Thymus (tissue), 14 donors: ENCODE measurements at places on chromosomes 2 and 18. TPM values are rescaled to one million over a fixed set of nuclear protein-coding genes. Genes with fewer than 3 reads are reported as not detected.

- no peak for DNase-seq
Observed at GRCh38 chr18:75140296-75140695, 68.6 kb downstream of the PTGR3 start.

DNA sequence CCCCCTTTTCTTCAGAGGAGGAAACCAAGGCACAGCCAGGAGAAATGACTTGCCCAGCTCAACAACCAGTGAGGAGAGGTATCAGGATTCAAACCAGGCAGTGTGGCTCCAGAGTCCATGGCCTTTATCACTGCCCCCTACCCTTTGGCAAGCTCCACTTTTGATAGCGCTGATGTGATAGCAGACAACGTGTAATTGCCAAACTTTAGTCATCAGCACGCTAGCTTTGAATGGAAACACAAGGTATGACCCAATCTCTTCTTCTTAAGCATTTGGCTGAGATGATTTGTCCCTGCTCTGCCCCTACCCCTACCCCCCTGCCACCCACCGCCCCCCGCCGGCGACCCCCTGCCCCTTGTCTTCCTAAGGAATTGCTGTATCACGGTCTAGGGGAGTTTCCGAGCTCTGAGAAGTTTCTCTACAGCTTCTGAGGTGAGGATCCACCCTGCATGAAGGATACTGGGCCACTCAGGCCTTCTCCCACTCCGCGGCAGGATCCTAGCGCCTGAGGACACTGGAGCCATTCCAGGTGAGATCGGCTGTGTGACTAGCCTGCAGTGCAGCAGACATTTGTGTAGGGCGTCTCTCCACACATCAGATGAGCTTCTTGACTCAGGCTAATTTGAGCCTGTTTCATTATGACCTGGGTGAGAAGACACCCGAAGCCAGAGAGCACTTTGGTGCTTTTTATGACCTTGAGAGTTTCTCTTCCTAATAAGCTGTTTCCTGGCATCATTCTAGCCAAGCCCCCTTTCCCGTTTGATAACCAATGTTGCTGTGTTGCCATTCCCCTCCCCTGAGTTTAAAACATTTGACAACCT lies 75.1 kb upstream of the MAP4K4 start:
- DNase-seq, result no peak

- DNase-seq, result no peak
Observed at GRCh38 chr2:238684362-238685326, 163.2 kb upstream of the TWIST2 start.

The GALNT3 gene
- polyA plus RNA-seq, result 18.9 TPM

DNA sequence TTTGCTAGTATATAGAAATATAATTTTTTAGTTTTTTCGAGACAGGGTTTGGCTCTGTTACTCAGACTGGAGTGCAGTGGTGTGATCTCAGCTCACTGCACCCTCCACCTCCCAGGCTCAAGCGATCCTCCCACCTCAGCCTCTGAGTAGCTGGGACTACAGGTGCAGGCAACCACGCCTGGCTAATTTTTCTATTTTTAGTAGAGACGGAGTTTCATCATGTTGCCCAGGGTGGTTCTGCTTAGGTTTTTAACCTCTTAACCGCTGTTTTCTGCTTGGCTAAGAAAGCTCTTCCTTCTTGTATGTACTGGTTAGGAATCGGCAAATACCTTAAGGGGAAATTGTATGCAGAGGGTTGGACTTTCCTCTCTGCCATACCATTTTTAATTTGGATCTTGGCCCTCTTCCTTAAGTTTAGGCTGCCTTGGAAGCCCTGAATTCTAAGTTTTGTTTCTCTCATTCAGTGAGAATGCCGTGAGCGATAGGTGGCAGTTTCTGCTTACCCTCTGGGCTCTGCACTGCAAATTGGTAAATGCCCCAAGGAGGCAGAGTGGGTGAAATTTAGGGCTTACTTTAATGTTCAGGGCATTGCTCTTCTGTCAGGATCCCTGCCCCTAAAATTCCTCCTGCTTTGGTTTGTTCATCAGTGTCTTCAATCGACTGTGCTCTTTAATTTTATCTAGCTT lies 32.3 kb downstream of the EML6 start:
- DNase-seq, result no peak

GRCh38 chr2:148201075-148202004 lies 180.4 kb downstream of the MBD5 start:
- no peak for DNase-seq

- no peak for DNase-seq
Observed at GRCh38 chr2:15895615-15896469, 44.5 kb upstream of the MYCN start.

The ALPP gene
- polyA plus RNA-seq, result 0.32 TPM

GRCh38 chr2:113734185-113734584 lies 22.3 kb downstream of the SLC35F5 start:
- peak; percentile 2 for DNase-seq

The TMEM163 gene
- polyA plus RNA-seq, result 5.0 TPM

DNA sequence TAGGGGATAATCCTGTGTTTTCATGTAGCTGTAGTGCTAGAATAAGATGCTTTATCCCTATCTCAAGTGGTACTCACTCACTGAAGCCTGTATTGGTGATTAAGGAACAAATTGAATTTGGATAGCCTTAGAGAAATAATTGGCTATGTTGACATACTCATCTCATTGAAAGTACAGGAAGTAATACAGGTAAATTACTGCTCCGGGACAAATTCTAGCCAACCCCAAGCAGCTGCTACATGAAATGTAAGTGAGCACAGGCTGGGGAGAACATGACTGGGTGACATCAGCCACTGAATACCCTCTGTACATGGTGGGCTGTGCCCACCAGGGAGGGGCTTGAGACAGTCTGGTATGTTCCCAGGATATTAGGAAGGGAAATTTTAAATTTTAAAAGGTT lies 188.4 kb upstream of the RASGRP3 start:
- DNase-seq, result no peak

DNA sequence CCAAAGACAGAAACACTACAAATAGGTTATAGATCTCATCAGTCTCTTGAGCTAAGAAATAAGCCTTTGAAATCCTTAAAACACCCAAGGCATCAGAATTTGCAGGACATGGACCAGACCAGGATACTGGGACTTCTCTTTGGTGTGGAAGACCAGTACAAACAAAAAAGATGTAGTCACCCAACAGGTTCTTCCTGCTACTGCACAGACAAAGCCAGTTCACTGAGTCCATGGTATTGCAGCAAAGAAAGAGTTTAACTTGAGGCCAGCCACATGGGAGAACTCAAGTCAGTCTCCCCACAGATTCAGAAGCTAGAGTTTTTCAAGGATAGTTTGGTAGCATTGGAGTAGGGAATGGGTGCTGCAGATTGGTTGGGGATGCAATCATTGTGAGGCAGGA lies 169.6 kb upstream of the NDUFV2 start:
- no peak for DNase-seq

- no peak for DNase-seq
Observed at GRCh38 chr2:205882806-205883425, 200.6 kb downstream of the NRP2 start.

The PDE11A gene
- polyA plus RNA-seq, result 0.43 TPM

The PROKR1 gene
- polyA plus RNA-seq, result 0.07 TPM

DNA sequence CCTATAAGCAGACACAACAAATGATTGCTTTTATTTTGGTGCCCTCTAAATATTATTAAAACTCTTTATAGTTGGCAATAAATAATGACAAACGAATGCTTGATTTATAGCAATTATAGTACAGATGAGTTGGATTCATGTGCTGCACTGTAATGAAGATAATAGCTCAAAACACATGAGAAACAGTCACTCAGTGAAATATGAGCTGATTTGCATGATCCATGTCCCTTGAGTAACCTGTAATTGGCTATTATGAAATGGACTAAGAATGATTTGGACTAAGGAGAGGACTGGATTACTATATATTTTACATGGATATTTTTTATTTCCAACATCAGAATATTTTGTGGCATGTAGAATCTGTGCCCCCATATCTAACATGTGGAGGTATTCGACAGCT lies 365.6 kb upstream of the UBE2E3 start:
- no peak for DNase-seq

GRCh38 chr2:103003750-103004260 lies 242.0 kb downstream of the TMEM182 start:
- DNase-seq, result no peak

DNA sequence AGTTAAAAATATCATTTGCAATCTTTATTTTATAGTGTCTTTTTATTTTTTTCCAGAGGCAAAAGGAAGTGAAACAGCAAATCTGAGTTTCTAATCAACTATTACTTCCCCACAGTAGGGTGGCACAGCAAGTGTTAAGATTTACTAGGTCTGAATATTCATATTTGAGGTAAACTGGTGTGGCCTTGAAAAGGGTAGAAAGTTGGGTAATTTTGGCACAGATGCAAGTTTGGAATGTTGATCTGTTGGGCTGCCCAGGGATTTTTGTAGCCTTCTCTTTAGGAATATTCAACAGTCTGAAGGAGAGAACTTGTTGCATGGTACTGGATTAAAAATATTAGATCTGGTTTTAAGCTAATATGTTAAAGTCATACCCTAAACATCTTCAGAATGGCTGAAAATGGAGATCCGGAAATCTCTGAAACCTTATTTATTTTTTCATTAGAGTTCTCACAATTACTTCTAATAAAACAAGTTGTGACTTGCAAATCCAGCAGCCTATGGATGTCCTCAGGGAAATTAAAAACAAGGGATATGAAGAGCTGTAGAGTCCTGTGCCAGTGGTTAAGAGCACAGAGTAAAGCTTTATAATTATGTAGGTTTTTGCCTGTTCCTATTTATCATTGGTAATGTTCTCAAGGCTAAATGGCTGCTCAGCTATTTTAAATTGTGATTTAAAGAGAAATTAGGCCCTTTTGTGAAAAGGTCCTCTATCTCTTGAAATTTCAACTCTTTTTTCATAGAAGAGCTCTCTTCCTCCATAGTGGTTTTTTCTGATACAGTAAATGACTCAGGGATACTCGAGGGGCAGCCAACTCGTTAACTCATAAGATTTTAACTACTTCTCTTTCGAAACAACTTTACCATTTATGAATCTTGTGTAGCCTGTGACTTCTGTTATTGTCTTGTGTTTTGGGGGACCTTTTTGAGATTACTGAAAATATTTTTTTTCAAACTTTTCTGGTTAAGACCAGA lies 11.0 kb downstream of the TANK start:
- DNase-seq, result no peak

DNA sequence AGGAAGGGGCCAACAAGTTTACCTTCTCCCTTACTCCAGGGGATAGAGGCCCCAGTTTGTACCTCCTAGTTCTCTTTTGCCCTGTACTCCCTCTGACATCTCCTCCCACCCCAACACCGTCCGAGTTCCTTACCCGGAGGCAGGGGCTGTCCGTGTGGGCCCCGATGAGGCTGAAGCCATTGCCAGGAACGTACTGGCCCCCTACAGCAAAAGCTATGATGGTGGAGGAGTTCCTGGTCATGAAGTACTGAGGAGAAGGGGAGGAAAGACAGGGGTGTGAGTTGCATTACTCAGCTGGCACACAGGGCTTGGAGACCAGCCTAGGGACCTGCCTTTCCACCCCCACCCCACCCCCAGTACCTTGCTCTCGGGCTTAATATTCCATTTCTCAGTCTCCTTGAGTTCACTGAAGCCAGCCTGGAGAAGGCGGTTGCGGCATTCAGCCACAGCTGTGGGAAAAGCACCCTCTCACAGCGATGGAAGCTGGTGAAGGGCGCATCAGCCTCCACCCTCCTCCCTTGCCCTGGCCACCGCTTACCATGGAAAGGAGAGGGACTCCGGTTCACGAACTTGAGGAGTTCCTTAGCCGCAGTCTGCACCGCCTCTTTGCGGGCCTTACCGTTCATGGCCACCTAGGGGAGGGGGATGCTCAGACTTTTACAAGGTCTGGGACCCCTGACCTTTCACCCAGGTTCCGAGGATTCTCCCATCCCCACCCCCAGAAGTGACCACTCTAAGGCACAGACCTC lies 1.0 kb downstream of the DNPEP start:
- no peak for DNase-seq

DNA sequence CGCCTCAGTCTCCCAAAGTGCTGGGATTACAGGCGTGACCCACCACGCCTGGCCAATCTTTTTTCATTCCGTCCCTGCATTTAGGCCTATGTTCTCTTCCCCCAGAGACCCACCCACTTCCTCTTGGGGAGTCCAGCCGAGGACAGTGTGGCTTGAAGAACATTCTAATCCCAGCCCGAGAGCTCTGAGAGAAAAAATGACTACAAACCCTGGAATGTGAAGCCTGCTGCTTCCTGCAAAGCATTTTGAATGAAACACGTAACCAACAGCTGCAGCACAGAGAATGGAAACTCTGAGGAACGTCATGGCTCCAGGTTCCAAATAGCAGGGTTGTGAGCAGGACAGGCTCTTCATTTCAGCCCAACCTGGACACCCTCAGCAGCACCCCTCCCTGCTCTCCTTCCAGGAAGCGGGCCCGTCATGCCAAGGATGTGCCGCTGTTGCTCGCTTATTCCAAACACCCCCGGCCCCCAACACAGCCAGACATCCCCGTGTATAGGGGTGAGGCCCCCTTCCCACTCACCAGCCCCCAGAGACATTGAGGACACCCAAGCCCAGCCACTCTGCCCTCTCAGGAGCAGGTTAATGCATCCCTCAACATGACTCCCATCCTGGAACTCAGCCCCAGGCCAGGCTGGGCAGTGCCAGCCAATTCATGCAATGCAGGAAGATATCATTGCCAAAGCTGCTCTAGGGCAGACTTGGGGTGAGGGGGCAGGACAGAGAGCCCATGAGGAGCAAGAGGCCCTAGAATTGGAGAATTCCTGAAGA lies 139.8 kb downstream of the ZFP36L2 start:
- no peak for DNase-seq

DNA sequence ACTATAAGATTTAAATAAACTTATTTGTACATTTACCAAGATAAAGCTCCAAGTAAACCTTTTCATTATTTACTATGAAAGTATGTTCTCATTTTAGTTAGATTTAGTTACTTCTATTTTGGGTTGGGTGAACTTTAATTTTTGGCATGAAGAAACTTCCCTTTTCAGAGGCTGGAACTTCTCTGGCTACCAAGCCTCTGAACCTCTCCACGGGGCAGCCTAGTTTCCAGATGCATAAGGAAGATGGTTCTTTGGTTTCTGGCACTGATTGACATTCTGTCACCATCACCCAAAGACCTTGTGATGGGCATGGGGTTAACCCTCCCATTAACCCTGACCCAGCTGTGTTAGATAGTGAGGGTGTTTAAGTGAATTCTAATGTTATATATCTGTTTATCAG lies 17.1 kb downstream of the PSD4 start:
- DNase-seq, result no peak
